ENCODE measurements at places on chromosomes 5 and 9.

DNA sequence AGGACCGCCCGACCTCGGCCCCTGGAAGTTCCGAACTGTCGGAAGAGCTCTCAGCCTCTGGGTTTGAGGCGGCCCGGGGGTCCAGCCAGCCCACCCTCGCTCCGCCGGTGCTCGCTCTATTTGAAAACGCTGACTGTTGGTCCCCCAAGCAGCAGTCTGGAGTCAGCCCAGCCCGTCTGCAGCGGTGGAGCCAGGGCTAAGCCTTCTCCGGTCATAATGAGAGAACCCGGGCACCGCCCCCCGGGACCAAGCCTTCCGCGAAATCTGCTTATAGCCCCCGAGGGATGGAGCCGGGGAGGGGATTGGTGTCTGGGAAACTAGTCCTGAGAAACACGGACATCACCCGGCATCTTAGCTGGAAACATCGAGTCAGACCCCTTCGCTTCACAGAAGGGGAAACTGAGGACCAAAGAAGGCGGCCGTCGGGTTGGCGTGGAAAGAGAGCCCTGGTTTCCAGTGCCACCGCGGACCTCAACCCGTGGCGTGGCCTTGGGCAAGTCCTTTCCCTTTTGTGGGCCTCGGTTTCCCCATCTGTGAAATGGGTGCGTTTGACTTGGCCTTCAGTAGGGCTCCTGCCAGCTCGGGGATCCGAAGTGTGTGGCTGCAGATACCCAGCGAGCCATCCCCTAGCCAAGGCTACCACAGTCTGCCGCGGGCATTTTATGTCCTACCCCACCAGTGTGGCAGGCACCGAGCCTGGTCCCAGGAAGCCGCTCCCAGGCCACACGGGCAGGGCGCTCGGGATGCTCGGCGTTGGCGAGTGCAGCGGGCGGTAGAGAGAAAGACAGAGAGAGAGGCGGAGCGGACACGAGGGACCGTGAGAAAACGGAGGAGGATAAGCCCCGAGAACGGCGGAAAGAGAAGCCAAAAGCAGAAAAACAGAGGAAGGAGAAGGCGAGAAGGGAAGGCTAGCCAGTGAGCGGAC is 857 bp downstream of the ADAM19 start:
- DNase-seq: no peak

- peak; percentile 37 for DNase-seq
These were observed 100.6 kb upstream of the SELENOP start for GRCh38 chr5:42912184-42912798.

- no peak for DNase-seq
These were observed 19.5 kb upstream of the RPL26L1 start for GRCh38 chr5:172939611-172940267.

DNA sequence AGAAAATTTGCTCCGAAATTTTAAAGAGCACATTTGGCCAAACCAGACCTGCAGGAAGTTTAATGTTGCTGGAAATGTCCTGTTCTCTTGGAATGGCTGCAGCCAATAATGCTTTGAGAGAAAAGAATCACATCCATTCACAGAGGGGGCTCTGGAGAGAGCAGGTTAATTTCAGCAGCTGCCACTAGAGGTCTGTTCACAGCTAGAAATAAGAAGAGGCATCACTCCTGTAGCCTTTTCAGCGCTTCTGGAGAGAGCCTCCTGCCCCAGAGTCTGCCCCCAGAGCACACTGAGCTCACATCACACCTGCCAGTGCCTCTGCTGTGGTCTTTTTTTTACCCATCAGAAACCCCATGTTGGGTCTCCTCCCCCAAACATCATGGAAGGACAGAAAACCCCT is 124.8 kb upstream of the RAD23B start:
- DNase-seq: peak; percentile 27

DNA sequence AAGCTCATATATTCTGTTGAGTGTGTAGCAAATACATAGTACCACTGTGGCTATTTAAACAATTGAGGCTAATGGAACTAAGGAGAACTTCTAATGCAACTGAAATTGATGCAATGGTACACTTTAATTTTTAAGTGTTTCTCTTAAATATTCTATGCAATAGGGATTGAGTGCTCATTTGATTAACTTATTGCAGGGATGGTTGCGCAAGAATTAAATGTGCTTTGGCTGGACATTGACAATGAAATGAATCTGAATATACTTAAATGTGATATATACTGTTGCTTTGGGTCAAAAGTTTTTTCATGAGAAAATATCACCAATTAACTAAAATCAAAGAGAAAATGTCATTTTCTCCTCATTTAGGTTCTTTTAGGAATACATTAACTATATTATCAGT is 227.1 kb downstream of the ARL15 start:
- DNase-seq: no peak

- no peak for DNase-seq
These were observed 246.7 kb downstream of the ADAMTSL1 start for GRCh38 chr9:18720691-18721090.

- no peak for DNase-seq
These were observed 1.7 kb upstream of the POMT1 start for GRCh38 chr9:131500939-131501541.

- DNase-seq: no peak
These were observed 101.8 kb upstream of the LARP1 start for GRCh38 chr5:154653418-154653763.

DNA sequence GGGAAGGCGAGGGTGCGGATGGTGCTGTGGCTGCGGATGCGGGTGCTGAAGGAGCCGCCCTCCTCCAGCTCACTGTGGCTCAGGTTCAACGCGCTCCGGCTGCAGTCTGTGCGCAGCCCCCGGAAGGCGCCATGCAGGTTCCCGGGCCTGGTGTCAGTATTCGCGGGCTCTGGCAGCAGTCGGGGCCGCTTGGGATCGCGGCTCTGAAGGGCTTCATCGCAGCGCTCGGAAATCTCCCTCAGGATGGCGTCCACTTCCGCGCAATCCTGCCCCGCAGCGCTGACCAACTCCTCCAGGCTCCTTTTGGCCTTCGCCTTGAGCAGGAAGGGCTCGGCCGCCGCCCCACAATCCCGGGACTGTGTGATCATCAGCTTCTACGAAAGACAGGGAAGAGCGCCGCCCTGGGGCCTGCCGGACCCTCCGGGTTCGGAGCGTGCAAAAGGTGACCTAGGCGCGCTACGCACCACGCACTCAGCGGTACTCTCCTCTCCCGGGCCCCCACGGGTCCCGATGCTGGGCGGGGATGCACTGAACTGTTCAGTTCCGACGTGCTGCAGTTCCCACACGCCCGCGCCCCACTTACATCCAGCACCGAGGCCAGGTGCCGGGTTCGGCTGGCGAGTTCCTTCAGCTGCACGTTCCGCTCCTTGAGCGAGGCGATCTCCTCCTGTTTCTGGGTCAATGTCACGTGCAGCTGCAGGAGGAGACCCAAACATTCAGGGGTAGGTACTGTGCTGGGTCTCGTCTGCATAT is 6.5 kb downstream of the MCIDAS start:
- DNase-seq: no peak
